ENCODE measurements at places on chromosomes 6 and 20.

DNA sequence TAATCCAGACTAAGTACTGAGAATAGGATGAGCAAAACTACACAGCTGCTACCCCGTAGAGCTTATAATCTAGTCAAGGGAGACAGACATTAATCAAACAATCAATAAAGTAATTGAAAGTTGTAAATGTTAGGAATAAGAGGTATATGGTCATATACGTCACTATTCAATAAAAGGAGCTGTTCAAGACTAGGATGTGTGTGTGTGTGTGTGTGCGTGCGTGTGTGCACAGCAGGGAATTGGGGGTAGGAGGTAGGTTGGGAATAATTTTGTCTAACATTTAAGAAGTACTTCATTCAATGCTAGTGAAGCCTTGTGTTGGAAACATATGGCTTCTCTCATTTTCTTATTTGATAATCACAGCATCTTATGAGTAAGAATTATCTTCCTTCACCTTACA, 41.8 kb downstream of the SESN1 start:
- DNase-seq = no peak

DNA sequence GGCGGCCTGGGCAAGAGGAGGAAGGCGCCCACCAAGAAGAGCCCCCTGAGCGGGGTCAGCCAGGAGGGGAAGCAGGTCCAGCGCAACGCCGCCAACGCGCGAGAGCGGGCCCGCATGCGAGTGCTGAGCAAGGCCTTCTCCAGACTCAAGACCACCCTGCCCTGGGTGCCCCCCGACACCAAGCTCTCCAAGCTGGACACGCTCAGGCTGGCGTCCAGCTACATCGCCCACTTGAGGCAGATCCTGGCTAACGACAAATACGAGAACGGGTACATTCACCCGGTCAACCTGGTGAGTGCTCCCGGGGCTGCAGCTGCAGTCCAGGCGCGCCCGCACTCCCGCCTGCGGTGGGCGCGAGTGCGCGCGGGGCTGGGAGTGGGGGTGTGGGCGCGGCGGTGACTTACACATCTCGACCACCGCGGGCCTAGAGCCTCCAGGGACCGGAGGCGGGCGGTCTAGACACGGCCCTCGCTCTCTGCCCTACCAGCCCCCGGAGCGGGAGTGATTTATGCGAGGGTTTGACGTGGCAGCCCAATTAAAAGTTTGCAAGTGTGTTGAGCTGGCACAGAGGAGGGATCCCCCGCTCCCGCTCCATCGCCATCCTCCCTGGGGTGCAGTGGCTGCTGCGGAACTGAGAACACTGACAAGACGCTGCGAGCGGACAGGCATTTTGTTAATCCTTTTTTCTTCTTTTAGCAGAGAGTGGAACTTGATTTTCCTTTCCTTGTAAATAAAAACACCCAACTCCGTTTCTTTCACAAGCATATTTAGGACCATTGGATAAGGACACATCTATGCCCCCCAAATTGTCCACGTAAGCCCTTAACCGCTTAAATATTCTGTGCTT, 867 bp downstream of the TCF21 start:
- peak; percentile 20 for DNase-seq

- DNase-seq = no peak
These were observed 280.1 kb upstream of the RGS17 start for GRCh38 chr6:153411070-153411648.

DNA sequence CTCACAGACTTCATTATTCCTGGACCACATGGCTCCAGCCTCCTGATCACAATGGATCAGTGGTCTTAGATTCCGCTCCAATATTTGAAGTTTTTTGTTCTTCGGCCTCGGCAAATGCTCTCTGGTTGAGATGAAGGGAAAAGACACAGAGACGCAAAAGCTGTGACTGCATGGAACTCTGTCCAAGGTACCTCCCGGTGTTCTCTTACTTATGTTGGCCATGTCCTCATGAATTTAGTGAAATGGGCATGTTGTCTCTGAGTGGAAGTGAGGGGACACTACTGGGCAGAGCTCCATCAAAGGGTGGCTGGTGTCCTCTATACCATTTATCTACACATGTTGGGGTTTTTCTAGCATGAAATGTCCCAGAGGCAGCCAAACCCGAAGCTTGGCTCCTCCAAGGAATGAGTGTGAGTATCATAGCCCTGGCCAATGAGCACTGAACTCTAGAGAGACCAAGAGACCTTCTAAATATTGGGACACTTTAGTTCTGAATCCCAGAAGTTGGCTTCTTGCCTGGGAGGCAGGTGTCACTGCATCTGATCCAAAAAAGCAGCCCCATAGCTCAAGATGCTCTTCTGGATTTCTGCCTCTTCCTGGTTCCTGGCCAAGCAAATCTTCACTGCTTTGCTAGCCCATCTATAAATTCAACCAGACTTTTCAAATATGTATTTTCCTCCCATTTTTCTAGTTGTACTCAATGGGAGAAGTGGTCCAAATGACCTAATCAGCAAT, 34.1 kb downstream of the HLA-G start:
- no peak for DNase-seq

GRCh38 chr6:145815309-145816274, 997 bp upstream of the FBXO30 start:
- DNase-seq = peak; percentile 38

GRCh38 chr6:150200428-150201100, 57.7 kb downstream of the PPP1R14C start:
- DNase-seq = no peak

DNA sequence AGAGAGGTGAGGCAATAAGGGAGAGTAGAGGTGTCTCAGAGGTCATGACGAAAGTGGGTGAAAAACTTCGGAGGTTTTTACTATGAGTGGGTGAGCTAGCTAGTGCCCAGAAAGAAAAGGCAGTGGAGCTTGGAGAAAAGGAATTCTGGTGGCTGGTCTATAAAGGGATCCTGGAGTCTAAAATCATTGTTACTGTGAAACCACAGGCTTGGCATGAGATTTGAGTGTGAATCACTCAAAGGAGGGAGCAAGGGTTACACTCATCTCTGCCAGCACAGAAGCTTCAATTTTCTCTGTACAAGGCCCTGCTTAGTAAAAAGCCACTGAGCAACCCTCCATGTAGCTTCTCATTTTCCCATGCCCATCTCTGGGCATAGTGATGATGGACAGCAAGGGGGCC, 47.5 kb downstream of the CD83 start:
- DNase-seq = no peak

DNA sequence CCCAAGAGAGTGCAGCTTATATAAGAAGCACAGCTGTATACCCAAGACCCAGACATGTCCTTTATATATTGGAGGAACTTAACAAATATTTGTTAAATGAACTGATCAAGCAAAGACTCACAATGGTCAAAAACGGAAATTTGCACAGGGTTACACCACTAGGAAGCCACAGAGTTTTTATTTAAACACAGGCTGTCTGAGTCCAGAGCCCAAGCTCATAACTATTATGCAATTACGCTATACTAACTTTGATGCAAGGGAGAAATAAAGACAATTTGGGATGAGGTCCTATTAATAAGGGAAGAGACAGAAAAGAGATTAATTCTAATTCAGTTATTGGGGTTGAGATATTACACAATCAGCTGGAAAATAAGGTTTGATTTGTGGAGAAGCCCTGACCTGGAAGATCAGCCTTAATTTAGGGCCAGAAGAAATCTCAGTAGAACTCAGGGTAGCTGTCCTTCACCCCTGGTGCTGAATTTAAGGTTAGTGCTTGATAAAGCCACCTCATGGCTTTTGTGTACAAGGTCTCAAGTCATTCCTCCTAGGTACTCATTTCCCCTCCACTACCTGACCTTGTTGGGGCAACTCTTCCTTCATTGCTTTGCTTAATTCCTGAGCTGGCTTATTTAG, 10.5 kb upstream of the ZNF334 start:
- peak; percentile 2 for DNase-seq

- no peak for DNase-seq
These were observed 30.4 kb downstream of the HM13 start for GRCh38 chr20:31544600-31544999.
